RWPE1 (cell line): ENCODE measurements at places on chromosomes 7 and 10.

- DNase-seq, result no peak
Measured at GRCh38 chr10:43202224-43202656, 64.0 kb downstream of the CSGALNACT2 start.

- DNase-seq, result no peak
Measured at GRCh38 chr10:34845070-34845469, 30.0 kb upstream of the PARD3 start.

DNA sequence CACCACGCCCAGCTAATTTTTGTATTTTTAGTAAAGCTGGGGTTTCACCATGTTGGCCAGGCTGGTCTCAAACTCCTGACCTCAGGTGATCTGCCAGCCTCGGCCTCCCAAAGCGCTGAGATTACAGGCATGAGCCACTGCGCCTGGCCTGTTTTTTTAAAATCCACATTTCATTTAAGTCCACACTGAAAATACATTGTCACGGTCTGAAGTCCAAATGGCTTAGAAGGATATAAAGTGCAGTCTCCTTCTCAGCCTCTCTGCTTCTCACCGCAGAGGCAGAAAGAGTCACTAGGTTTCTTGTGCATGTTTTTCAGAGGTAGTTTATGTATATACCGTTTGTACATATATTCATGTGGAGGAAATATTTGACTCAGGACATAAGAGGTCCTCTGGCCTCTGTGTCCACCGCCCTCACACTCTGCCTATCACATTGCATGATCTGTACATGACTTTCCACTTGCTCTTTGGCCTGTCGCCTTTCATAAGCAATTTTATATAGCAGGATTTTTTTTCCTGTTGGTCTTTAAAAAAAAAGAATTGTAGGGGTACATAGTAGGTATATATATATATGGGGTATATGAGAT, 42.9 kb downstream of the BLNK start:
- DNase-seq, result no peak

GRCh38 chr7:79361214-79361613, 92.3 kb downstream of the MAGI2 start:
- DNase-seq, result no peak

- no peak for DNase-seq
Measured at GRCh38 chr7:155507576-155507975, 38.8 kb downstream of the CNPY1 start.

GRCh38 chr7:75772081-75773077, at the start of gene CCL26:
CCL26 (minus strand) TSS chr7:75772211; CDS start chr7:75772176, 35 bp downstream.
- DNase-seq, result peak; percentile 12

DNA sequence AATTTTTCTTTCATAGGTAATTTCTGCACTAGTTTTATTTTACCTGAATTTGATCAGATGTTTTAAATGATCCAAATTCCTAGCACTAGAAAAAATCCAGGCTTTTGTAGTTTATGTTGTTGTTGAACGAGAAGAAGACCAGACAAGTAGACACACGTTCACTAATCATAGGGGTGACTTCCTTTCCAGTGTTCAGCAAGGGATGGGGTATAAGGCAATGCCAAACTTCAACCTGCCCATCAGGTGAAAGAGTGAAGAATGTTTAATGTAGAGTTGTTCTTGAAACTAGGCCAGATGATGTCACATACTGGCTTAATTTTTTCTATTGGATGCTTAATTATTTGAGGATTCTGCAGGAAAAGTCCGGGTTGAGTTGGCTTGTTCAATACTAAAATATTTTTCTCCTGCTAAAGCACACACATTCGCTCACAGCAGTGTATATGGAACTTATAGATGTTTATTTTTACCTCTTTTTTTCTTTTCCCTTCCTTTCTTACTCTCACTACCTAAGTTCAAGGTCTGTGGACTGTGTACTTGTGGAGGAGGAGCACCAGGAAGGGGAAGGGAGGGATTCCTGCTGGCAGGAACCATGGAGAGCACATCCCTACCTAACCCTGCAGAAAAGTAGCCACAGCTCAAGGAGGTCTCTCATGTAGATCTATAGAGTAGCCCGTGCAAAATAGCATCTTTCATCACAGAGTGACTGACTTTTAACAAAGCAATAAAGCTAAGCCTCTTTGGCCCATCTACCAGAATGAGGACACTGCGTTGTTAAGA, 23.1 kb upstream of the AKR1E2 start:
- DNase-seq, result peak; percentile 33

DNA sequence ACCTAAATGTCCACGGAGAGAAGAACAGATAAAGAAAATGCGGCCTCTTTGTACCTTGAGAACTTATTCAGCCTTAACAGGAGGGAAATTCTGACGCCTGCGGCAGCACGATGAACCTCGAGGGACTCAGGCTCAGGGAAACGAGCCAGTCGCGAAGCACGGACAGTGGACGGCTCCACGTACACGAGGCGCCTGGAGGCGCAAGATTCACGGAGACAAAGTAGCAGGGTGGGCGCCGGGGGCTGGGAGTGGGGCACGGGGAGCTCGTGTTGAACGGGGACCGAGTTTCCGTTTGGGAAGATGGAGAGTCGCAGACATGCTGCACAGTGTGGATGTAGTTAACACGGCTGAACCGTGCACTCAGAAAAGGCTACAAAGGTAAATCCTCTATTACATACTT, 13.2 kb upstream of the UTF1 start:
- DNase-seq, result no peak

DNA sequence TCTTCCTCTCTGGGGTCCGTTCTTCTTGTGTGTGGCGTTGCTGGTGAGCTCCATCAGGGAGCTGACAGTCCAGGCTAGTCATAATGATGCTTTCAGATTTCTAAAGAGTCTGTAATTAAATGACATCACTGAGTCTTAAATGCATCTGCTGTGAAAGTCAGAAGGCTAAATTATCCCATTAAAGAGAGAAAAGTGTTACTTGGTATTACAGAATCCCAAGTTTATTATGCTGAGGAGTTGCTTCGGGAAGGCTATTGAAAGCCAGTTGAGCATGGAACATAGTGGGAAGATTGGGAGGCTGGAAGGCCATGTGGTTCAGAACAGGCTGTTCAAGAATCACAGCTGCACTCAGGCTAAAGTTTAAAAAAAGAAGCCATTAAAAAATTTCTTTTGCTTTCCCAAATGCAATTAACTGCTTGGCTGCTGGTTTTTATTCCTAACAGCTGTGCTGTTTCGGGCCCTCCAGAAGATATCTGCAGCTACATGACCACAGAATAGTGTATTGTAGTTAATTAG, 342.6 kb upstream of the LRGUK start:
- no peak for DNase-seq

GRCh38 chr7:117247809-117248208, 75.0 kb downstream of the WNT2 start:
- DNase-seq, result no peak

DNA sequence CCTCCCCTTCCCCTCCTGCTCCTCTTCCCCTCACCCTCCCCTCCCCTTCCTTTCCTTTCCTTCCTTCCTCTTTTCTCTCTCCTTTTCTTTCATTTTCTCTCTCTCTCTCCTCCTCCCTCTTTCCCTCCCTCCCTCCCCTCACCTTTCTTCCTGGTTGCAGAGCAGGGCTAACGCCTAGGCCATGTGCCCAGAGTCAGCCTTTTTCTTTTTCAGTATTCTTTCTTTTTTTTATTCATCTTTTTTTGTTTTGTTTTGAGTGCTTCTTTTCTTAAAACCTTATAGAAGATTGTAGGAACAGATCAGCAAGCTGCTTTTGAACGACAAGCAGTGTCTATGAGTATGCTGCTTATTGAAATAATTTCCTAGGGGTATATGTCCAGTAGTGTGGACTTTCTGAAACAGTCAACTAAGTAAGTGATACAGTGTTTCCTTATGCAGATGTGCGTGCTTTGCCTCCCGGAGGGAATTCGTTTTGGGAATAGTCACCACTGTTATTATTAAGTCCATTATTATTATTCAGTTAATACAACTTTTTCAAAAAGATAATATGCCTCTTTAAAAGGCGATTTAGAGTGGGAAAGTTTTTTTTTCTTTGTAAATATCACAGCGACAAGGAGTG, 219.2 kb downstream of the CAMK1D start:
- no peak for DNase-seq

DNA sequence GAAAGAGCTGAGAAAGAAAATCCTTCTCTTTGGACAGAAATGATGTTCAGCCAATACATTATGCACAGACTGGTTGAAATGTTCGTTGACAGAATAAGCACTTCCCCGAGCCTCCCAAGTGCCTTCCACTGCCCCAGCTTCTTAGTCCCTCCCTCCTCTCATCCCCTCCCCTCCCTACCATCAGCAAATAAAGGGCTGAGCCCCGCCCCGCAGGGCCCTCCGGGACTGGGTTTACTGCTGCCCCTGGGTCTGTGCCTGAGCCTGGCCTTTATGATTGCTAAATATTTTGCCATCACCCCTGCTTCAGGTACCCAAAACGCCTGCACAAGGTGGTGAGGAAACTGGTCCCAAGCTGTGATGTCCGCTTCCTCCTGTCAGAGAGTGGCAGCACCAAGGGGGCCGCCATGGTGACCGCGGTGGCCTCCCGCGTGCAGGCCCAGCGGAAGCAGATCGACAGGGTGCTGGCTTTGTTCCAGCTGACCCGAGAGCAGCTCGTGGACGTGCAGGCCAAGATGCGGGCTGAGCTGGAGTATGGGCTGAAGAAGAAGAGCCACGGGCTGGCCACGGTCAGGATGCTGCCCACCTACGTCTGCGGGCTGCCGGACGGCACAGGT, 28.1 kb downstream of the HKDC1 start:
- DNase-seq, result no peak

DNA sequence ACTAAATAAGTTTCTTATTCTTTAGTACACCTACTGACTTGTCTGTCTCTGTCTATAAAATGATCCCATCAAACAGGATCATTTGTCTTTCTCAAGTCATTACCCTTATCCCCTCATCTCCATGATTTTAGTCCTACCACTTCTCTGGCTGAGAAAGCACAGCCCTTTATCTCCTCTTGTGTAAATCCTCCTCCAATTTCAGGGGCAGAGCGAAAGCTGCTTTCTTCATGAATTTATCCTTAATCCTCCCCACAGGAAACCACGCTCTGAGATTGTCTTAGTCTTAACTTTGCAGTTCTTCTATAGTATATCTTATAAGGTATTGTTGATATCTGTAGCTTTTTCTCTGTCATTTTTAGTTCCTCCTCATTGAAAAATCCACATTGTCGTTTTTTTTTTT, 239.7 kb upstream of the PLXDC2 start:
- no peak for DNase-seq

DNA sequence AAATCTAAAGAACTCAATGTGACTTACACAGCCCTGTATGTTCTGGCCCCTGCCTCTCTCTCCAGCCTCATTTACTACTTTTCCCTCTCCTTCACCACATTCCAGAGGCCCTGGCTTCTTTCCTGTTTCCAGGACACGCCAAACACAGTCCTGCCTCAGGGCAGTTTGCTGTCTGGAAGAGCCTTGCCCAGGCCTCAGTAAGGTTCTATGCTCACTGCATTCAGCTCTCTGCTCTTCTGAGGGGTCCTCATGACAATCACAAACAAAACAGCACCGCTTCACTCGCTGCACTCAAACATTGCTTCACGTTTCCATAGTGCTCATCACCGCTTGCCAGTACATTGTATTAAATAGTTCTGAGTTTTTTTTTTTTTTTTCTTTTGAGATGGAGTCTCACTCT, 35.1 kb upstream of the GARS1 start:
- no peak for DNase-seq

- no peak for DNase-seq
Measured at GRCh38 chr7:54559401-54559800, 17.2 kb downstream of the VSTM2A start.

GRCh38 chr10:69071610-69072009, 16.3 kb upstream of the SRGN start:
- DNase-seq, result no peak

GRCh38 chr10:8499312-8499711, 444.8 kb downstream of the GATA3 start:
- no peak for DNase-seq

GRCh38 chr7:55903985-55904759, 16.9 kb downstream of the ZNF713 start:
- no peak for DNase-seq

DNA sequence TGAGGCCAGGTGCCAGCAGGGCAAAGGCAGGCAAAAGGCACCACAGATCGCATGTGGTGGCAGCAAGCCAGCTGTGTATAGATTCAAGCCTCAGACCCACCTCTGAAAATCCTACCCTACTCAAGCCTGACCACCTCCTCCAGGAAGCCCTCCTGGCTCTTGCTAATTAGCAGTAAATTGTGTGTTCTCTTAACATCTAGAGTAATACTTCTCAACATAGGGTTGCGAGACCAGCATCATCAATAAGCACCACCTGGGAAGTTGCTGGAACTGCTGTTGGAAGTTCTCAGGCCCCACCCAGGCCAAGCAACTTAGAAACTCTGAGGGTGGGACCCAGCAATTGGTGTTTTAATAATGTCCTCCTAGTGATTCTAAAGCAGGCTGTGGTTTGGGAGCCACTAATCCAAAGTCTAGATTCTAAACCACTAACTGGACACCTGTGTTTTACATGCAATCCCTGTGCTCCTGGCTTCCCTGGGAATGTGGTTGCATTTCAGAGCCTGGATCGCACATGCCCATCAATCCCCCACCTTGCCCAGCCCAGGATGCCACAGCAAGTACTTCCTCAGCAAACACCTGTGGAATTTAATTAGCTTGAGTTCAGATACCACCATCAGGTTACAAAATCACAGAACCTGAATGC, 46.2 kb downstream of the KCNMA1 start:
- DNase-seq, result no peak

GRCh38 chr7:39321909-39322498, 244.2 kb upstream of the YAE1 start:
- DNase-seq, result no peak

DNA sequence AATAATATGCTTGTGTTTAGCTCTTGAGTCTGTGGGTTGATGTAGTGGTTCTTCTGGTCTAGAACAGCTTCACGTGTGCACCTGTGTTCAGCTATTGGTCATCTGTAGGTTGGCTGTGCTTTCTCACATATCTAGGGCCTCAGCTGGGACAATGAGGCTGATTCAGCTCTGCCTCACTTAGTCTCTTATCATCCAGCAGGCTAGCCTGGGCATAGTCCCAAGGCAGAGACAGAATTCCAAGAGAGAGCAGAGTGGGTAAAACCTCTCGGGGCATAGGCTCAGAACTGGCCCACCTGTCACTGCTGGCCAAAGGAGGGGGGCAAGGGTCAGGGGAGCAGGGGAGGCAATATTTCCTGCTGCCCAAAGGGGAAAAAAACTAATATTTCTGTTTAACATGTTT, 32.0 kb upstream of the MXI1 start:
- peak; percentile 32 for DNase-seq

DNA sequence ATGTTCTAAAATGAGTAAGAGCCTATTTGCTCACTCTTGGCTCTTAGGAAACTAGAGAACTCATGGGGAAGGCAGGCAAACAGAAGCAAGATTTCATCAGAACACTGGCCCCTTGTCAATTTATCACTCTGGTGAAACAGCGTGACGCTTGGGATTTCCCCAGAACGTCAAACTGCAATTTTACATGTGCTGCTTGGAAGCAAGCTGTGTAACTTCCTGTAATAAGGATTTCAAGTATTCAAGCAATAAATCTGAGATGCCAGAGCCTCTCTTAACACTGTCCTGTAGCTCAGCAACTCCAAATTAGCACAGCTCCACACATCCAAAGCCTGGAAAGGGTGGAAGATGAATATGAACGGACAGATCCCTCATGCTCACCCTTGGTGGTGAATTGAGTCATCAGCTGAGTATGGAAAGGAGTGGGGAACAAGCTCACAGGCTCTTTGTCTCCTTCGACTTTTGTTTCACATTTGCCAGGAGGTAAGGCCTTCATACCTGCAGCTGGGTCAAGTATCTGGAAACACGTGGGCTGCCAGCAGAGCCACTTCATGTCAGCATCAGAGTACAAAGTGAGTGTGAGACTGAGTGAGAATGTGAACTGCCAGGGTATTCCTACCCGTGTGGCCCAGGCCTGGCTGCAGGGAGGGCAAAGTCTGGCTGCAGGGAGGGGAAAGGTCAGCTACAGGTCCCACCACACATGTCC, 140.4 kb upstream of the NAMPT start:
- DNase-seq, result peak; percentile 89
